ENCODE measurements at places on chromosomes 16 and 17.
A peak's percentile ranks its signal among the peaks of the same experiment; 100 is the strongest.

- DNase-seq = no peak
These were observed 14.6 kb upstream of the NDRG4 start for GRCh38 chr16:58485184-58485887.

DNA sequence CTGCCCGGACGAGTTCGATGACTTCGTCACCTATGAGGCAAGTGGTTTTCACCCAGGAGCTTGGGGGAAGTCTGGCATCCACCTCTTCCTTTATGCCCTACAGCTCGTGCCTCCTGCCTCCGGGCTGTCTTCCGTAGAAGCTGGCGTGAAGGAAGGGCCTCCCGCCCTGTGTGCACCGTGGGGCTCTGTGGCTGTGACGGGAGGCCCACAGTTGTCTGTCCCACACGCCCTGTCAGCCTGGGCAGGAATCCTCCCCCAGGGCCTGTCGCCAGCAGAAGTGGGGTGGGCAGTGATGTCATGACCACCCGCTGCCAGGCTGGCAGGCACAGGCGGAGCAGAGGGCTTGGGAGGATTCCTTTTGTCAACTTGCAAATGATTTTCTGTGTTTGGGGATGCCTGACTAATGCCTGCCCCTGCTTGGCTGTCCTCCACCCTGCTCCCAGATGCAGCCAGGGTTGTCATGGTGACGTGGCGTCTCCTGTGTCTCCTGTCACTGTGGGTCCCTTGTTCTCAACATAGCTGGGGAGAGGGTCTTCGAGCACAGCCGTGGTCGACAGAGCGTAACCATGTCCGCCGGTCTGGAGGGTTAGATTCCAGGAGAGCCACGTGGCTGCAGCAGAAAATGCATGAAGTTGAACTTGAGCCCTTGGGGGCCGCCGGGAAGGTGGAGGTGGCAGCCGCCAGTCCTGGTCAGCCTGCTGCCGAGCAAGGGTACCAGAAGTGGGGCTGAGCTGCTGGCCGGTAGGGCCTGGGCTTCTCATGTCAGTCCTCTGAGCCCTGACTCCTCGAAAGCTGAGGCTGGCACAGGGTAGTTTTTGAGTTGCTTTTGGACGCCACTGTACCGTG lies 46.1 kb downstream of the RAB11FIP3 start:
- peak; percentile 46 for DNase-seq

DNA sequence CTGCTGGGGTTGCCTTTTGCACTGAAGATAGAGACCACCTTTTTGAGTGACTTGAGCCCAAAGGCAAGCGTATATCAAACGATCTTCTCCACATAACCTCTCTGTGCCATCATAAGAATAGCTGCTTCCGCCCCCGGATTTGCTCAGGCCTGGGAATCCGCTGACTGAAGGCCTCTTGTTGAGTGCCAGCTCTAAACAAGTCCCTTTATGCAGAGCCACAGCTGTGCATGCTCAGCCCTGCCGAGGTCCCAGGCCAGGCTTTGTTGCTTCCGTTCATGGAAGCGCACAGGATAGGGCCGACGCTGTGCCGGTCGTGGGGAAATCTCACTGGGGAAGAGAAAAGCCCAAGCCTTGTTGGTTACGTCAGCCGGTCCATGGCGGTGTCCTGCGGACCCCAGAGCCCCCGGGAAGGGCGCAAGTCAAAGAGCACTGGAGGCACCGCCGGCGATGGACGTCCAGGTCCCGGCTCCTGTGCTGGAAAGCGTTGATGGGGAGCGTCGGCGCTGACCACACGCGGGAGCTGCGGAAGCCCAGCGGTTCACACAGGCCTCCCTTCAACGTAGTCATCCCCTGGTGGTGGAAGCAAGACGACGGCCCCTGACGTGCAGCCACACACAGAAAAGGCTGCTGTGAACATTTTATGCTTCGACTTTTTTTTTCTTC lies 23.5 kb upstream of the RPL13 start:
- DNase-seq = no peak

- DNase-seq = no peak
These were observed 46.9 kb upstream of the HNF1B start for GRCh38 chr17:37791447-37792399.

GRCh38 chr16:31436221-31437045 lies 6.2 kb downstream of the ZNF843 start:
- peak; percentile 78 for DNase-seq

DNA sequence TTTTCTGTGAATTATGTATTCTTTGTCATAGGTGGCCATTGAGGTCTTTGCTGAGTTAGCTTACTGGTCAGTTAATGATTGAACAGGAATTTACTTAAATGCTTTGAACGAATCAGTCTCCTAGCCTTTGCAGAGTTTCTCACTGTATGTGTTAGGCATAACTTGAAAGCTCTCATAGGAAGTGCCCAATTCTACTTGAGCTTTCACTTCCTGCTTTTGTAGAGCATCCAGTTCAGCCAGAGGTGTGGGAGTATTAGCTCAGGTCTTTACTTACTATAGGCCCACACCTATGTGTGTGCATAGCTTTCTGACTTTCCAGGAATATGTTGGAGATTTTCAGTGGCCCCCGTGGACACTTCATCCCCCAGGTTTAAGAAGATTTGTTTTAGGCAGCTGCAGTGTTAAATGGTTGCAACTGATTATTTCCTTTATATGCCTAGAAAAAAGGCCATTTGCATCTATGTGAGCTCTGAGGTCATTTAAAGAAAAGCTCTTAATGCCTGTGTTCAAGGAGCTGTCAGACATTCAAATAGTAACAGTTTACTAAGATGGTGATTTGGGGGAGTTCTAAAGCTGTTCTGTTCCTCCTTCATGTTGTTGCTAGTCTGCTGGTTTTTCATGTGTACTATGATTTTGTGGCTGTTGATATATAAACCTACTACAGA lies 62.3 kb downstream of the PHKB start:
- no peak for DNase-seq

DNA sequence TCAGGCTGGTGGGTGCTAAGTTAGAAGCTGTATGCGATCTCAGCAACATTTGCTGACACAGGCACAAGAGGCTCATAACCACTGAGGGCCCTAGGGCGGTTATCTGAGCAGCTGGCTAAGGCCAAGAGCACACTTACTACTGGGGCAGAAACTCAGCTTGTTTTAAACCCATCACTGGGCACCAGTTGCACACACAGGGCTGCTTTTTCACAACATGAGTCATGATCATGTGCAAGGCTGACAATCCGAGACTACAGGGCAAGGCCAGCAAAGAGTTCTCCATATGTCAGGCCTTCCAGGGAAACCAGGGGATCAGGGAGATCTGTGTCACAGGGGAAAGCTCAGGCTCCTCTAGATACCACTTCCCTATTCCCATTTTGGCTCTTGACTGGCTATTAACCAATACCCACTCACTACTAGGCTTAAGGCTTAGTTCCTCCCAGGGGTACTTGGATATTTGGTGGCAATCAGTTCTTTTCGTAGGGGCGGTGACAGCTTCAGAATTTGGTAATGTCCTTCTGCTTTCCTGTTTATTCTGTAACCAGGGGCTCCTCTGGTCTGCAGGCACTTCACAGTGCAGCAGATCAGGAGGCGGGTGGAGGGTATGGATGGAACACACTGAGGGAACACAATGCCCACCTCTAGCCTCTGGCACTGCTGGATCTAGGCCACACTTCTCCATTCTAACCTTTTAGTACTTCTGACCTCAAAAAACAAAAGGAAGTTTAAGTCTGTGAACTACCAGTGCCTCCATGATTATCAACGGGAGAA lies 44.9 kb upstream of the ERN1 start:
- peak; percentile 74 for DNase-seq

DNA sequence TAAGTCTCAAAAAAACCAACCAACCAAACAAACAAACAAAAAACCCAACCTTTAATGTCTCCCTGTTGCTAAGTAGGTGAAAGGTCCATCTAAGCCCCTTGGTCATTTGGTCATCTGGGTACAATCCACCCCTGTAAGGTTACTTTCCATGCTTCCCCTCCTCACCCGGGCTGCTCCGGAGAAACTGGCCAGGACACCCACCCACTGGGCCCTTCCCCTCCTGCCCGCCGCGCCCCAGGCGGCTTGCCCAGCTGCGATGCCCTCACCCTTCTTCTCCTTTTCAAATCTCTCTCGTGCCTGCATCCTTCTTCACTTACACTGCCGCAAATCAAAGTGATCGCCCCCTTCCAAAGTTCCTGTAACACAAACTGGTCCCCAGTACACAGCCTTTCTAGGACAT lies 2.0 kb downstream of the NTAN1 start:
- peak; percentile 85 for DNase-seq

DNA sequence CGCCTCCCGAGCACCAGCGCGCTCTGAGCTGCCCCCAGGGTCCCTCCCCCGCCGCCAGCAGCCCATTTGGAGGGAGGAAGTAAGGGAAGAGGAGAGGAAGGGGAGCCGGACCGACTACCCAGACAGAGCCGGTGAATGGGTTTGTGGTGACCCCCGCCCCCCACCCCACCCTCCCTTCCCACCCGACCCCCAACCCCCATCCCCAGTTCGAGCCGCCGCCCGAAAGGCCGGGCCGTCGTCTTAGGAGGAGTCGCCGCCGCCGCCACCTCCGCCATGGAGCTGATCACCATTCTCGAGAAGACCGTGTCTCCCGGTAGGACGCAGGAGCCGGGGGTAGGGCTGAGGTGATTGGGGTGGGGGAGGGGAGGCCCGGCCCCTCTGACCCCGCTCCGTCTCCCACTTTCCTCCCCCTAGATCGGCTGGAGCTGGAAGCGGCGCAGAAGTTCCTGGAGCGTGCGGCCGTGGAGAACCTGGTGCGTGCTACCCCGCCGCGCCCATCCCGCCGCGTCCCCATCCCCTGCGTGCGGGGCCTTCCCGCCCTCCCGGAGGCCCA lies 329 bp downstream of the KPNB1 start:
- no peak for DNase-seq

- DNase-seq = peak; percentile 15
These were observed 376.3 kb upstream of the SALL1 start for GRCh38 chr16:51527349-51527748.

- no peak for DNase-seq
These were observed 21.0 kb downstream of the PMM2 start for GRCh38 chr16:8818504-8819270.

DNA sequence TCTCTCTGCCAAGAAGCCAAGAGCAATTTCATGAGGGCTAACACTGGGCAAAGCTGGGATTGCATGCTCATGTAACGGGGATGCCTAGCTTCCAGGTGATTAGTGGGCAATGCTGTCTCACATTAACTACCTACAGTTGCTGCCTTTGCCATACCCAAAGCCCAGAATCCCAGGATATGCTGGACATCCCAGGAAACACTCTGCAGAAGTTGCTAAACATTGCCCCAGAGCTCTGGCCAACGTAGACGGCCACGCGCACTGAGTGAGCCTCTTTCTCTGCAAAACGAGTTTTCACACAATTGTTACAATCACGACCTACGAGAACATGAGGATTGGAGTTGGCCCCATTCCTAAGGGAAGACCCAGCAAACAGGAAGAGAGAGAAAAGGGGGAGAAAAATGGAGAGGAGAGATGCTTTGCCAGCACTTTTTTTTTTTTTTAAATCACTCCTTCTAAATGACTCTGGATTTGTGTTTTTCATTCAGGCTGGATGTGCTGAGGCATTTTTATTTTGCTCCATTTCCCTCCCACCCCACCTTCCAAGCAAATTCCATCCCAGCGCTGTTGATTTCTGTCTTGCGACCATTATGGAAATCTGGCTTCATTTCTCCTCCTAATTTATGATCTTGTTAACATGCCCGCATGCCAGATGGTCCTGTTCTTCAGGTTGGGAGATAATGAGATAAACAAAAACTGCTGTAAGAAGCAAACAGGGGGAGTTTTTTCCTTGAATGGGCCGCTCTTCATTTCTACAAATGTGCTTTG lies 112.8 kb upstream of the DNAH9 start:
- DNase-seq = no peak

DNA sequence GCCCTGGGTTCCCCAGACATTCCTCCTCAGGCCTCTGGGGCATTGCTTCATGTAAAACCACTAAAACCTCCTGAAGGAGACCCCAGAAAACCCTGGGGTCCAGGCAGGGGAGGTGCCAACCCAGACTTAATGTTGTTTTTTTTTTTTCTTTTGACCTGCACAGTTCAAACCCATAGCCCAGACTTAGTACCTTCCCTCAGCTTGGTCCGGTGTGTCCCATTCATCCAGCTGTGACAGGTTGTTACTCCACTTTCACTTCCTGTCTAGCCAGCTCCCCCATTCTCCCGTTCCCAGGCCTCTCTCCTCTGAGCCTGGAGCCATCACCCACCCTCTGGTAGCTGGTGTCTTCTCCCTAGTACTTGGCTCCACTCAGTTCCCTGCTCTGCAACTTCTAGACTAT lies 4.8 kb downstream of the CDR2L start:
- no peak for DNase-seq

GRCh38 chr17:80652756-80653330 lies 108.2 kb downstream of the RPTOR start:
- DNase-seq = no peak

DNA sequence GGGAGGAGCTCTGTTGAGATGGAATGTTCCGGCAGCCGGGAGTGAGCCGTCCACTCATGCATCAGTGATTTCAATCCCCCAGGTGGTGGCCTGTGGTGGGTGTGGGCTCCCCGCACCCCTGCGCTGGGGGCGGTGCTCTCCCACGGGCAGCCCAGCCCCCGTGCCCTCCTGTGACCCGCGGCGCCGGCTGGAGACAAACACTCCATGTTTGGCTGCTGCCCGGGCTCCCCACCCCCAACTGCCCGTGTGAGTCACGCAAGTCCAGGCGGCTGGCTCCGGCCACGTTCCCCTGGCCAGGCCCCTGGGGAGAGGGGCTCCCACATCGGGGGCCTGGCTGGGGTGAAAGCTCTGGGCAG lies 29.4 kb downstream of the CACNA1H start:
- peak; percentile 89 for DNase-seq

DNA sequence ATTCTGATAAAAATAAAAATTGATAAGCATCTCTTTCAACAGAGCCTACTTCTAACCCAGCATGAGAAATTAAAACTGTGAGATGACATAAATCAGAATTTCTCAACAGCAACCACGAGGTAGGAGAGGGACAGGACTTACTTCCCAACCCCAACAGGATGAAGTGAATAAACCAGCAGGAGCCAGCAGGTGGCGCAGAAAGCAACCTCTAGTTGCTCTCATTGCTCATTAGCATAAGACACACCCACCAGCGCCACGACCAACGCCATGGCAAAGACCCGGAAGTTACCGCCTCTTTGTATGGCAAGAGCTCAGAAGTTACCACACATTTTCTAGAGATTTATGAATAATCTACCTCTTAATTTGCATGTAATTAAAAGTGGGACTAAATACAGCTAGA lies 189.4 kb upstream of the CDH8 start:
- no peak for DNase-seq

DNA sequence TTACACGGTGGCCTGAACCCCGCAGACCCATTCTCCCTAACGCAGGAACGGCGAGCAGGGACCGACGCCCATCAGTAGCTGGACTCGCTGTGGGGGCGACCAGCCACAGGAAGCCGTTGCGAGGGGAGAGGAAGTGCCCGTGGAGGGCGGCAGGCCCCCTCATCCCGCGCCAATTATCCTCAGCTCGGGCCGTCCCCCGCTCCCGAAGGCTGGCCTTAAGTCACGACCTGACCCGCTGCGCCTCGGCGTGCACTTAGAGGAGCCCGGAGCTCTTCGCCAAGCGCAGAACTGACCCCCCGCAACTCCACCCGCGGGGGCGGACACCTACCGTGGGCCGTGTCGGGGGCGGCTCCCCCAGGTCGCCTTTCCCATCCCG lies 401 bp downstream of the ARL16 start:
- no peak for DNase-seq
